Astrocyte of the spinal cord (primary cell): ENCODE measurements at places on chromosomes 4 and X.
A peak's percentile ranks its signal among the peaks of the same experiment; 100 is the strongest.

DNA sequence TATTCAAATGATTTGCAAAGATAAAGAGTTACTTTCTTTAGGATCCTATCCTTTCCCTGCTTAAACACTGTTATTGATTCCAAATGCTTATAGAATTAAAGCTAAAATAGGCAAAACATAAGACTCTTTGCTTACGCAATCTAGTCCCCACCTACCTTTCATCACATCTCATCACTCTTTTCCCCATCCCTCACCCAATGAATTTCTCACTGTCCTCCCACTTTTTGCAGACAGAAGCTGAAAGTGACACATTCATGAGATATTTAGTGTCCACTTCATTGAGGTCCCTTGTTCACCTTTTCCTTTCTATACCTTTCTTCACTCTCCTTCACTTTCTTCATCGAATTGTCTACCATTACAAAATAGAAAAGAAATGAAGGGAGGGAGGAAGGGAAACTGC is 424 bp downstream of the SATL1 start:
- DNase-seq: no peak

- DNase-seq: no peak
These were observed 77.4 kb downstream of the ANAPC4 start for GRCh38 chr4:25454476-25454875.

DNA sequence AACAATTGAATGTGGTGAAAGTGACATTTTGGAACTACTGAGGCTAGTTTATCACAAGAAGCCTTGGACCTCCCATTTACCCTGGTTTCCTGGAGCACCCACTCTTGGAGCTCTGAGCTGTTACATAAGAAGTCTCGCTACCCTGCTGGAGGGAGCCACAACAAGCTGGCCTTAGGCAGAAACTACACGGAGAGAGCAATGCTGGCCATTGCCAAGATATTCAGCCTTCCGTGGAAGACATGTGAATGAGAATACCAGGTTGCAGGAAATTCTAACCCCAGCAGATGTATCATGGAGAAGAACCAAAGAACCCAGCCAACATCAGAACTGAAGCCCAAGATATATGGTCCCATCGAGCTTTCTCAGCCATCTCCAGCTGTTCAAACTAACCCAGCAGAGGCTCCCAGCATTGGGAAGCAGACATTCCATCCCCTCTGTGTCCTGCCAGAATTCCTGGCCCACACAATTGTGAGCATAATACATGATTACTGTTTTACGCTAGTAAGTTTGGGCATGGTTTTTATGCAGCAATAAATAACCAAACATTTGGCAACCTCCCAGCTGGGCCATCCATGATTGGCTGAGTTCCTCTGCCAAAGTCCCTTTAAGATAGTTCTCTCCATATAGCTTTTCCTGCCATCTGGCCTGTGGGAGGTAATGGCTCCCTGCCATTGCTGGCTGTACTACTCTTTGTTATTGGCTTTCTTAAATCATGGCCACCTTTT is 17.9 kb upstream of the PDE5A start:
- DNase-seq: peak; percentile 83

DNA sequence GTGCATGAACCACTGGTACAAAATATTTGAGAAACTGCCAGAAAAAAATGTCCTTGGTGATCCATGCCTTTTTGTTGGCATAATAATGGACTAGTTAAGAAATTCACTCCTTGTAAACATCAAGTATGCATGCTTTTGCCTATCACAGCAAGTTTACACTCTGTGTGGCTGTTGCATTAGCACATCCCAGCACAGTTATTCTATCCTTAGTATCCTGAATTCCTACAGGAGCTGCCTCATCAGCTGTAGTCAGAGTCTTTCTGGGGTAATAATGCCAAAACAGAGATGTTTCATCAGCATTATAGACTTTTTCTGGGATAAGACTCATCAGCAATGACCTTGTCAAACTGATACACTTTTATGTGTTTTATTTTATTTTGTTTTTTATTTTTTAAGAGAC is 82.8 kb downstream of the CHIC2 start:
- no peak for DNase-seq

DNA sequence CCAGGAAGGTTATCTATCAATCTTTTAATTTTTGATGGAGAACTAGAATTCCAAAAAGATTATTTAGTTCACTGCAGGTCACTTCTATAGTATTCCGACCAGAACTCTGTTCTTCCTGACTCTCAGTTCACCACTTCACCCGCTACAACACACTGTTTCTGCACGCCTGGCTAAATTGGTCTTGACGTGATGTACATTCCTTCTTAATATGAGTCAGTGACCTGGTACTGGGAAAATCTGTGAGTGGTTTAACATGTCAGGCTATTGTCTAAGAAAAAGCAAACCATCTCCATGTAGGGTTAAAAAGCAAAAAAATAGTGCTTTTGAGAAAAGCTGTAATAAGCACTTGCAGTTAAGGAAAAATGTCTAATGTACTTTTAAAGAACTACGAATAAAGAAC is 120.4 kb downstream of the NDST3 start:
- DNase-seq: peak; percentile 30

- DNase-seq: no peak
These were observed 90.8 kb downstream of the FNIP2 start for GRCh38 chr4:158859661-158860060.

DNA sequence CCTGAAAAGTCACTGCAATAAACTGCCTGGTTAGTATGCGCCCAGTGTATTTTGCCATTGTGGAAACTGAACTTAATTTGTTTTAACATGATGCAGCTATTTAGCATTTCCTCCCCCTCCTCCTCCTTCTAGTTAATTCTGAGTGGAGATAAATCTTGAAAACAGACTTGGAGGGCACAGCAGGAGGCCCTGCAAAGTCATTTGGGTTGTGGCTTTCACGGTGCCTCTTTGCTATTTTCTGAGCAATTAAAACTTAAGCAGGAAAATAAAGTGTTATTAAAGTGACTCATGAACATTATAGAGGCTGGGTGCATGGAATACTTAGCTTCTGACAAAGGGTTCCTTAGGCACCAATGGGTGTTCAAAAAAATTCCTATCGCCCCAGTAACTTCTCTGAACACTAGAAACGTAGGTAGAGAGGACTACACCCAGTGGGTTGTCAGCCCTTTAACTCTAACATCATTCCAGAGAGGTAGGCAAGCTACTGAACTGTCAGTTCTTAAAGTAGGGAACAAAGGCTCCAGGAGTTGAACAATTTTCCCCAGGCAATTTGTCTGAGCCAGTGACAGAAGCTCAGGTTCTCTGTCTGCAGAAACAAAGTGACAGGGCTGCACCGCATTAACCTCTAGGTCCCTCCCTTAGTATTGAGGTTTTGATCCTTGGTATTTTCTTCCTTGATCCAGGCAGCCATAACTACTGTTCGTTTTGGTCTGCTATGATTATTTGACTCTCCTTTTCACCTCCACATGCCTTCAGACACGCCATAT is 158.3 kb upstream of the KIT start:
- DNase-seq: peak; percentile 79

GRCh38 chr4:14749910-14750309 is 252.4 kb upstream of the CPEB2 start:
- peak; percentile 34 for DNase-seq

- no peak for DNase-seq
These were observed 166.4 kb upstream of the PPARGC1A start for GRCh38 chr4:24056289-24056688.
